ENCODE measurements at places on chromosomes 6 and 20.

DNA sequence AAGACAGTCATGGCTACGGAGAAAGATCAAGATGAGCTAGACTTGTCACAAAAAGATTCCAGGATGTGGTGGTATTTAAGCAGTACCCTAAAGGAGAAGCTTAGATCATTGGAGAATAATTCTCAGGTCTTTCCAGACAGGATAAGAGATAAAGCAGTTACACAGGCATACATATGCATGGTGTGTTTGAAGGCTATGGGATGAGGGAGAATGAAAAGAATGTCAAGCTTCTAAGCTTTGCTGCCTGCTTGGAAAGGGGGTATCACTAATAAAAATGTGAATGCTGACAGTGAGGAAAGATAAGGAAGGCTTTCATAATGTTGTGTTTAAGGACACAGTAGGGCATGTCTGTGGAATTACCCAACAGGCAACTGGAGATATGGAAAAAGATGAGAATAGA, 28.1 kb downstream of the RWDD2A start:
- DNase-seq, result peak; percentile 42

GRCh38 chr6:71236926-71237434, 51.6 kb upstream of the OGFRL1 start:
- DNase-seq, result no peak

DNA sequence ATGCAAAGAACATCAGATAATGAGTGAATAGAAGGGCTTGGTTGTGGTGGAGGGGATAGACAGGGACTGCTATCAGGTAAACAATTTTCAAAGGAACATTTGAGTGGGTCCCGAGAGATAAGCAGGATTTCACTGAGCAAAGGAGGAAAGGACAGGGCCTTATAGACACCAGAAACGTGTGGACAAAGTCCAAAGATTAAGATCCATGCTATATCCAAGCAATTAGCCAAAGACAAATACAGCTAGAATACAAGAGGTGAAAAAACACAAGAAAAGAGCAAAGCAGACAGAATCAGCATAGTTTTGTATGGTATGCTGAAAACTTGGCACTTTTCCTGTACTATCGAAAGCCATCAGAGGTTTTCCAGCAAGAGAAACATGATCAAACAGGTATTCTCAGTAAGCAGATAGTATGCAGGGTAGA, 59.8 kb downstream of the CDK19 start:
- peak; percentile 63 for DNase-seq

DNA sequence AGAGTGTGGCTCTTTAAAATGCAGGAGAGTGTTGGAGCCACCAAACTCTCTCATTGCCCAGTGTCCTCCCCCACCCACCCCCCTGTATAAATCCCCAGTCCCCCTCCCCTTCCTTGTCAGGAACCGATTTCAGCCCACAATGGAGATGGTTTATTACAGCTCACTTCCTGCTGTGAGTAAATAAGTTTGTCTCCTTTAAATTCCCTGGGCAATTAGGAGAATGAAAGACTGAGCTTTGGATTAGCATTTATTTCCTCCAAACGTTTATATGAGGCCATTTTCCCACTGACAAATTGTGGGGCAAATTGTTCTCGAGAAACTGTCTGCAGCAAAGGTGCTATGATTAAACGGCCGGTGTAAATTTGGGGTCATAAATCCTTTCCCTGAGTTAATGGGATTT, 128.8 kb downstream of the DHX35 start:
- no peak for DNase-seq

DNA sequence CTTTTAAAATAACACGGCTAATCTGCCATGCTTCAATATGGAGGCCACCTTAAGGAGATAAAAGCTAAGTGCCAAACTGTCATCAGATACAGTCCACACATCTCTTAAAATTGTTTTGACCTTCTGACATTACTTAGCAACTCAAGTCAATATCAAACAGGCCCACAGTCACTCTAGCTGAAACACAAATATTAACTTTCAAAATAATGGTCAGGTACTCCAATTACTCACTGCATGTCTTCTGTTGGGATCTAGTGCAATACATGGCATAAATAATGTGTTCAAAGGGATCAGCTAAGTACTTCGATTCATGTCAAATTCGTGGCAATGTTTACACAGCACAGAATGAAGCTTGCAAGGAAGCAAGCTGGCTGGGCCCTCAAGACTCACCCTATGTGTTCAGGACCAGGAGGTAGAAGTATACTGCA, 133.9 kb upstream of the BEND6 start:
- peak; percentile 12 for DNase-seq

DNA sequence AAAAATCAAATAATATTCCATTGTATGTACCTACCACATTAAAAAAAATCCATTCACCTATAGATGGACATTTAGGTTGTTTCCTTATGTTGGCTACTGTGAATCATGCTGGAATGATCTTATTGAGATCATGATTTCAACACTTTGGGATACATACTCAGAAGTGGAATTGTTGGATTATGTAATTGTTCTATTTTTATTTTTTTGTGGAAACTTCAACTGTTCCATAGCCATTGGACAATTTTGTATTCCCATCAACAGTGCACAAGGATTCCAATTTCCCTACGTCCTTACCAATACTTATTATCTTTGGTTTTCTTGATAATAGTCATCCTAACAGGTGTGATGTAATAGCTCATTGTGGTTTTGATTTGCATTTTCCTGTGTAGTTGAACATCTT, 834.0 kb downstream of the MAFB start:
- DNase-seq, result no peak

- peak; percentile 40 for DNase-seq
These were observed 19.3 kb upstream of the SEC63 start for GRCh38 chr6:107977283-107977682.

GRCh38 chr6:113171882-113172281, 685.3 kb upstream of the MARCKS start:
- DNase-seq, result no peak

GRCh38 chr6:32222333-32223230, 1.3 kb downstream of the NOTCH4 start:
- DNase-seq, result no peak

DNA sequence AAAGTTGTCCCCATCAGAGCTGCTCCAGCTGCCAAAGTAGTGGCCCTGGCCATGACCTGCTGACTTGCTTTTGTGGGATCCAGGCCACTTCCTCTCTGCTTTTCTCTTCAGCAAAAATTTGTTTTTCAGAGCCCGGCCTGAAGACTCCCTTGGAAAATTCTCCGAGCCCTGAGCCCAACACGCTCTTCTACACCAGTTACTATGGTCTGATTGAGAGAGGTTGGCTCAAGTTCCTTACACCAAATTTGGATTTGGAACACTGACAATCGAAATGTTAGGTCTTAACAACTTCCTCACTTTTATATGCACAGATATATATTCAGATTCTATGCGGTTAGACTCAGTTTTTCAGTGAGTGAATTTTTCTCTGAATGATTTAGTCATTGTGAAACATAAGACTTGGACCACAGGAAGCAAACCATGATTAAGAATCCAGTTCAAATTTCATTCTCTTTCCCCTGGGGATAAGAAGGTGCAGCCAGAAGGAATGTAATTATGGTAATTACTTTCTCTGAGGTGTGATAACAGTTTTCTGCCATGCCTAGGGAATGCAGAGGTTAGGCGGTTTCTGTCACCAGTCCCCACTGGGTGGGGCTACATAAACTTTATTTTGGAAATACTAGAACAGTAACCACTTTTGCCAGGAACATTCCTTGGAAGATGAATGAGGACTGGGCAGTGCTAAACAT, 365.2 kb downstream of the SYNE1 start:
- no peak for DNase-seq

GRCh38 chr6:21767891-21768648, 174.5 kb downstream of the SOX4 start:
- DNase-seq, result no peak

- DNase-seq, result peak; percentile 49
These were observed 198.6 kb downstream of the DTNBP1 start for GRCh38 chr6:15464211-15464725.

GRCh38 chr6:24540197-24540596, 45.4 kb downstream of the ALDH5A1 start:
- DNase-seq, result no peak
